Activated CD8-positive, alpha-beta memory T cell treated with anti-CD3 and anti-CD28 coated beads for 24 hours (primary cell): ENCODE measurements at places on chromosomes 7 and 10.

DNA sequence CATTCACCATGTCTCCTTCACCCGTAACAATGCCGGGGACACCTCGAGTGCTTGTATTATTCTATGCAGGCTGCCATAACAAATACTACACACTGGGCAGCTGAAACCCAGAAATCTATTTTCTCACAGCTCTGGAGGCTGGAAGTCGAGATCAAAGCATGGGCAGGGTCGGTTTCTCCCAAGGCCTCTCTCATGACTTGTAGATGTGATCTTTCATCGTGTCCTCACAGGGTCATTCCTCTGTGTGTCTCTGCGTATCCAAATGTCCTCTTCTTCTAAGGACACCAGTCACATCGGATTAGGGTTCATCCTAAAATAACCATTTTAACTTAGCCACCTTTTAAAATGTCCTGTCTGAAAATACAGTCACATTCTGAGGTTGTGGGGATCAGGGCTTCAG is 303.5 kb downstream of the KLF6 start:
- no peak for DNase-seq

DNA sequence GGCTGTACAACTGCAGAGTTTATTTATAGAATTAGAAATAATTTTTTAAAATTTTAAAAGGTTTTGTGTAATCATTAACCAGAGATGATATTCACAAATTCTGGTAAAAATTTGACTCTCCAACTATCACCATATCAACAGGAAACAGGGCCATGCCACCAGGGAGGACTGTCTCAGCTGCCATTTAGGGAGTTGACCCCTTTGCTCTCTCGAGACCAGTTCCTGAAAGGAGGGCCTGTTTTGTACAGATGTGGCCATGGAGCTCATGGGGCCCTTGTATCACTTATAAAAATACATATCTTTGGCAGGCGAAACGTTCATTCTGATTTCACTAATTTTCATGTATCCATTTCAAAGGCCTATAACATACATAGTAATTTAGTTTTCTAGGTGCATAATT is 20.3 kb downstream of the H2AZ2 start:
- no peak for DNase-seq

DNA sequence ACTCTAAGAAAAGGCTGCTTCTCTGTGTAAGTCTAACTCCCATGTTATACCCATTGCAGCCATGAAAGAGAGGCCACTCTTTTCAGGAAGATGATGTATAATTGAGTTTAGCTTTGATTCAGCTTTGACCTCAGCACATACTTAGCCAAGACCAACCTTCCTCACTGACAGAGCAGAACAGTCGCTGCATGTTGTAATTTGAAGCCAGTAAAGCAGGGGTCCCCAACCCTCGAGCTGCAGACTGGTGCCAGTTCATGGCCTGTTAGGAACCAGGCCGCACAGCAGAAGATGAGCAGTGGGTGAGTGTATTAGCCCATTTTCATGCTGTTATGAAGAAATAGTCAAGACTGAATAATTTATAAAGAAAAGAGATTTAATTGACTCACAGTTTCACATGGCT is 223.9 kb downstream of the GPR158 start:
- no peak for DNase-seq

DNA sequence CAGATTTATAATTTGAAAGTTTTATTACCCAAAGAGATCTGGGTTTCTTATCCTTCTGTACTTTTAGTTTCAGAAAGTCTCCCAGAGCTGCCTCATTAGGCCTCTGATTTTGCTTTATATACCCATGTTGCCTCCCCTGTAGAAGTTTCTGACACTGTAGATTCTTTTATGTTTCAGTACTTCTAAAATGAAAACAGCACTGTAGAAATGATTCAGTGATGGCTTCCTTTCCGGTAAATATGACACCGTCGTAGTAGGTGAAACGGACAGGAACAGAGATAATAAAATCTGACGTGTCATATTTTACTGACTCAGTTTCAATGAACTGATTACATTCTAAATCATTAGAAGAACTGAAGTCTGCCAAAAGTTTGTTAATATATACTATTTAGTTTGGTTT is 272.7 kb downstream of the TWIST1 start:
- DNase-seq = no peak

DNA sequence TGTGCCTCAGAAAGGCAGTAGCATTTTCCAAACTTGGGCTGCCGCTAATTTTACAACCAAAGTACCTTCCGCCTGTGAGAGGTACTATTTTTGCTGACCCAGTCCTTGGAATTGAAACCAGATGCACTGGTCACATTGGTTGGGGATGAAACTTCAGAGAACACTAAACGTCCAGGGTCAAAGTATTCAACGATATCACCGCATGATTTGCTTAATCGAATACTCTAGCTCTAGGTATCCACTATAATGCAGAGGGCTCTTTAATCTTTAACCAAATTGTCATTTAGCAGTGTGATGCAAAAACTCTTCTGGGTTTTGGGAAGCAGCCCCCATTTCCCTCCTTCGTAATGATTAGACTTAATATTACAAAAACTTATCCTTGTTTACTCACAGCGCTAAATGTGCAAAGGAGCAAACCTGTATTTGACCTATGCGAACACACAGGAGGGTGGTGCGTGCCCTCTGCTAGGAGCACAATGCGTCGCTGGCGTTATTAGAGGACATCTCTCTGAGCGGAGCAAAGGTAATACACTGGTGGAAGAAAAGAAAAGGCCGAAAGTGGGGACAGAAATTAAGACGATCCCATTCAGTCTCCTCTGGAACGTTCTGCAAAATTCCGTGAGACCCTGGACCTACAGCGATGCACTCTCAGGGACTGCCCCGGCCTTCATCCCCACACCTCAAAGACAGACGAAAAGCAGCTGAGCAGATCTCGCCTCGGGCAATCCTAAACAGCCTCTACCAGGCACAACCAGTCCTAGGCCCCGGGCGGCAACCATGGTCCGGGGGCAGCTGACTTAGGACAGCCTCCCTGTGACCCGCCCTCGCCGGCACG is 916 bp upstream of the EEPD1 start:
- DNase-seq = no peak

DNA sequence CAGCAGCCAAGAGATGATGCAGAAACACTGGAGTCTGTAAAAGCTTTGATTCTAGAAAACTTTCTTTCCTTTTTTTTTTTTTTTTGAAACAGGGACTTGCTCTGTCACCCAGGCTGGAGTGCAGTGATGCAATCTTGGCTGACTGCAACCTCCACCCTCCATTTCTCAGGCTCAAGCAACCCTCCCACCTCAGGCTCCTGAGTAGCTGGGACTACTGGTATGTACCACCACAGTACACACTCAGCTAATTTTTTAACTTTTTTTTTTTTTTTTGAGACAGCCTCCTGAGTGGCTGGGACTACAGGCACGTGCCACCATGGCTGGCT is 17.0 kb upstream of the BAG3 start:
- no peak for DNase-seq

GRCh38 chr7:27689150-27689549 is 26.5 kb upstream of the HIBADH start:
- no peak for DNase-seq

GRCh38 chr7:18996583-18996982 is 120.9 kb downstream of the TWIST1 start:
- DNase-seq = no peak

- DNase-seq = no peak
These were observed 587.1 kb upstream of the KCND2 start for GRCh38 chr7:119685906-119686305.

DNA sequence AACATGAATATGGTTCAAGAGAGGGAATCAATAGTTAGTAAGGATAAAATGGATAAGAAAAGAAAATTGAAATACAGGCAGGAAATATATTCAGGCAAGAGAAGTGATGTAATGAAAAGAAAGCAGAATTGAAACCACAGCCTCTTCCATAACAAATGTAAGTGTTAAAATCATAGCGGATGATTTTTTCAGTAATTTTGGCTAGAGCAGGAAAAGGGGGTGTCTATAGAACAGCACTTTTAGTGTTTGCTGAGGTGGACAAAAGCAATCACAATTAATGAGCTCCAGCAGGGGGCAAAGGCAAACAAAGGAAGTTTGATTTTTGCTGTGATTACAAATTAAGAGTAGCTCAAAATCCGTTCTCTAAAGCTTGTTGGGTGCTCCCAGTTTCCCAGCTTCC is 79.0 kb downstream of the TRIL start:
- DNase-seq = no peak

DNA sequence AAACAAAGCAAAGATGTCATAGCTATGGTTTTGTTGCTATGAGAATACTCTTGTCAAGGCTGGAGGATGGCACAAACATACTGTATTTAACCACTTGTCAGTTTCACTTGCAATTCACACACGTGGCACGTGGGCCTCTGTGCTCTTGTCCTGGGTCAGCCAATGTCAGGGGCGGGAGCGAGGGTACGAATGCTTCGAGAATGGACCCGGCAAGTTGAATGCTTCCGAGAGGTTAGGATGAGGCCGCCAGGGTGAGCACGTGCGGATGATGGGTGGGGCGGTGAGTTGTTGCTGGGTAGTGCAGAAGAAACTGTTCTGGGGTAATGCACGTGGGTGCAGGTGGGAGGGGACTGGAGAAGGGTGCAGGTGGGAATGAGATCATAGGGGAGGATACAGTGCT is 10.4 kb upstream of the OCM2 start:
- DNase-seq = no peak

GRCh38 chr7:1974290-1975101 is 258.2 kb downstream of the MAD1L1 start:
- no peak for DNase-seq

DNA sequence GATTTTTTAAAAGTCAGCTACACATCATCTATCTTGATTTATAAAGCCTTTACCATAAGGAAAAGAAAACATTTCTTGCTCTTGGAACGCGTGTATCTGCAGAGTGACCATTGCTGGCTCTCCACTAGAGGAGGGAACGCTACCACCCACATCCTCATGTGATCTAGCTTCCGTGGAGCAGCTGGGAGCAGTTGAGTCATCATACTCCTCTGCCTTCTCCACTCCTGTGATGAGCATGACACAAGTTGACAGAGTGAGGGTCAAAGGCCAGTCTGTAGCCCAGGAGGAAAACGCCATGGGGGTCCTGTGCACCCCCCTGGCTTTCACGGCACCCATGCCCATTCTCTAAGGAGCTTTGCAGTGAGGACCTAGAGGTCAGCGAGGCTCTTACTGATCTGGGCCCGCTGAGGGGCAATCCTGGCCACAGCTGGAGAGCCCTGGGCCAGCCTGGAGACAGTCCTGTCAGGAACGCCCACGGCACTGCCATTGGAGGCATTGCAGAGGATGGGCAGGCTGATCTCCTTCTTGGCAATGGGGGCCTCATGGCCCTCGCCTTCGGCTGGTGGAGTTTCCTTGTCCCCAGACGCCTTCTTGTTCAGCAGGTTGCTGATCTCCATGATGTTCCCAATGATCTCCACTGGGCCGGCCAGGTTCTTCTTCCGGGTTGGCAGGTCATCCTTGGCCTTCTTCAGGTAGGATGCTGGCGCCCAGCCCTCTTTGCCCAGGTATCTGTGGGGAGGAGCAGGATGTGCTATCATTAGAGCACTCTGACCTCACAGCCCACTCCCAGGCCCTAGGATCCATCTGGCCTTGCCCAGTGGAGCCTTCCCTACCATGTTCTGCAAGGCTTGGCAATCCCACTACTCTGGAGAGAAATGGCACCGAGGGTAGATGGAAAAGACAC is 119.2 kb downstream of the NEURL1 start:
- no peak for DNase-seq

GRCh38 chr7:158505683-158506082 is 81.9 kb downstream of the PTPRN2 start:
- no peak for DNase-seq

GRCh38 chr10:42934351-42934811 is 142.5 kb upstream of the RET start:
- DNase-seq = peak; percentile 56

DNA sequence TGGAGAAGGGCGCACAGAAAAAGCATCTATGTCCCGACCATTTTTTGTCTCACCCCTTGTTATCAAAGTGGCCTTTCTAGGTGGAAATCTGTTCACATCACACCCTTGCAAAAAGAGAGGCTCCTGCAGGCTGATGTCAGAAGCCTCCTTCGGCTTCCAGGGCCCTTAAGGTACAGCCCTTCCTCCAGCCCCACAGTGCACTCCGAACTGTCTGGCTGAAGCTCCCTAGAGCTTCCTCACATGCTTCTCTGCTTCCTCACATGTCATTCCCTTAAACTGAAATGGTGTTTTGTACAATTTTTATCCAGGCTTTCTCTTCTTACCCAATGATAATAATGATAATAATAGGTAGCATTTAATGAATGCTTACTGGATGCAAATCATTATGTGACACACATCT is 210.3 kb downstream of the INHBA start:
- no peak for DNase-seq

DNA sequence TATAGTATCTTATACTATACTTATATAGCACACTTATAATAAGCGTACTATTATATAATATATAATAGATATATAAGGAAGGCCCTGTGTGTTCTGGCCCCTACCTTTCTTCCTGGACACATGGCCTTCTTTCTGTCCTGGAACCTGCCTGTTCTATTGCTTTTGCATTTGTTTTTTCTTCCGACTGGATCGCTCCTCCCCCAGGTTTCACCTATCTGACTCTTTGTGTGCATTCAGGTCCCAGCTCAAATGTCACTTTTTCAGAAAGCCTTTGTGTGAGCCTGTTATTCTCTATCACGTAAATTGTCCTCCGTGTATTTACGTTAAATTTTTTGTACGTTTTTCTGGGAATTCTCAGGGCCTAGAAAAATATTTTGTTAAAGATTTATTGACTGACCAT is 2.9 kb upstream of the TRIM8 start:
- no peak for DNase-seq

DNA sequence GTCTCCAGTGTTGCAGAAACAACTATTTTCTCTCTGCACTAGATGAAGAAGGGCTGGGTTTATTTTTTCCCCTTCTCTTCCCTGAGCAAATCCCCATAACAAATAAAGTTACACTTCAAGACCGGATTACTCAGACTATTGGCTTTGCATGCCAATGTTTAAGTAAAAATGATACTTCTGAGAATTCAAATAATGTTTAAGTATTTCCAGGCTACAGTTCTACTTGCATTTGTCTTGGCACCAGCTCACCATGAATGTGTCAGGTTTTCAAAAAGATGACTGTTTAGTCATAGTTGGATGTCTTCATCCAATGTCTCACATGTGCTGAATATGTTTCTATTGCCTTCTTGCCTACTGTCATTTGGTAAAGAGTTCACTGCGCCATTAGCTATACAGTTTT is 912.6 kb downstream of the GATA3 start:
- no peak for DNase-seq

DNA sequence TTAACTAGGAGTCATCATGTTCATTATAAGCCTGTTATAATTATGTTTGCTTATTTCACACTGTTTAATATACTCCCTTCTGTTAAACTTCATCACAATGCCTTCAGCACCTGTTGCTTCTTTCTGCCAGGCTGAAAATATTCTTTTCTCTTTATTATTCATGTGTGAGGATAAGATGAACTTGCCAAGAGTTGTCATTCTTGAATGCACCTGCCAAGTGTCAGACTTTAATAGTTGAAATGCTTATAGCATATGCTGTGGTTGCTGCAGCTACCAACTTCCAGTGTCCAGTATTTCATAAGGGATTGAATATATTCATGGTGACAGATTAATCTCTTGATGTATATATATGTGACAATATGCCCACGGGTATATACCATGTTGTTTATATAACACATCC is 339.2 kb upstream of the MEOX2 start:
- DNase-seq = no peak
